Activated CD4-positive, alpha-beta T cell treated with anti-CD3 and anti-CD28 coated beads for 36 hours (primary cell): ENCODE measurements at places on chromosomes 2 and 18. TPM values are rescaled to one million over a fixed set of nuclear protein-coding genes. Genes with fewer than 3 reads are reported as not detected.

GPR17 gene
- total RNA-seq, result not detected

DNA sequence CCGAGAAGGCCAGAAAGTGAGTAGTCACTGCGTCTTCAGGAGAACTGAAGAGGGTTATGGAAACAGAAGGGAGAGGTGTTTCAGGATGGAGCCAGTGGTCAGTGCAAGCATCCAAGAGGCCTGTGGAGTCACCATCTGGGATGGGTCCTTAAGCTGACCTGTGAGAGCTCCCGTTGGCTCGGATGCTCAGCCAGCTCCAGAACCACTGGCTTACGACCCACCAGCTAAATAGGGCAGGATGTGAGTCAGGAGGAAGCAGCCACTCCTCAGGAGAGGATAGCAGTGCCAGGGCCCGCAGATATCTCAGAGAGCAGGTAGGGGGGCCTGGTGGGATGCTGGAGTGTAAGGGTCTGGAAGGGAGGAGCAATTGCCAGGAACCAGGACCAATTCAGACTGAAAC, 63.1 kb upstream of the B3GNT7 start:
- DNase-seq, result no peak

GAL3ST2 gene
- total RNA-seq, result 1.0 TPM

DNA sequence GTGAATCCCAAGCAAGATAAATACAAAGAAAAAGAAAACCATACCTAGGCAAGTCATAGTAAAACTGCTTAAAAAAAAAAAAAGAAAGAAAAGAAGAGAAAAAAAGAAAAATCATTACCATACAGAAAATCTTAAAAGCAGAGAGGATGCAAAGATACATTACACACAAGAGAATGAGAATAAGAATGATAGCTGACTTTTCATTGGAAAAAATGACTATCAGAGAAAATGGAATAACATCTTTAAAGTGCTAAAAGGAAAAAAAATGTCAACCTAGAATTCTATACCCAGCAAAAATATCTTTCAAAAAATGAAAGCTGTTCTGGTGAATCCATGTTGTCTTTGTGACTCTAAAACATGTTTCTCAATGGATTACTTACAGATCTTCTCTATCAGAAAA, 66.2 kb downstream of the REEP1 start:
- DNase-seq, result no peak

IL1F10 gene
- not detected for total RNA-seq

PAX8 gene
- 1.4 TPM for total RNA-seq
